Central memory CD4-positive, alpha-beta T cell (primary cell): ENCODE measurements at places on chromosomes 6 and 20.

GRCh38 chr6:136609873-136610706, 59.9 kb upstream of the MAP7 start:
- no peak for DNase-seq

DNA sequence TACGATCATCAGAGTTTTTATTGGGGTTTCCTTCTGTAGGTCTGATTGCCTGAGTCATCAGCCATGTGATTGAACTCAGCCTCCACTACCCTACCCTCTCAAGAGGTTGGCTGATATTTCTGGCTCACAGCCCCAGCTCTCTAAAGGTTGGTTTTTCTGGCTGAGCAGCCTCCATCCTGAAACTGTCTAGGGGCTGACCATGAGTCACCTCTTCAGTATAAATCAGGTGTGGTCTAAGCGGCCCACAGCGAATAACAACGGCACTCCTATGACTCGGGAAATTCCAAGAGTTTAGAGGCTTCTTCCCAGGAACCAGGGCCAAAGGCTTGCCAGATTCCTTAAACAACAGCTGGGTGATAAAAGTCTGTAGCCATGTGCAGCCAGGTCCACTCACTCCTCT, 115.5 kb downstream of the SOD2 start:
- DNase-seq = no peak

DNA sequence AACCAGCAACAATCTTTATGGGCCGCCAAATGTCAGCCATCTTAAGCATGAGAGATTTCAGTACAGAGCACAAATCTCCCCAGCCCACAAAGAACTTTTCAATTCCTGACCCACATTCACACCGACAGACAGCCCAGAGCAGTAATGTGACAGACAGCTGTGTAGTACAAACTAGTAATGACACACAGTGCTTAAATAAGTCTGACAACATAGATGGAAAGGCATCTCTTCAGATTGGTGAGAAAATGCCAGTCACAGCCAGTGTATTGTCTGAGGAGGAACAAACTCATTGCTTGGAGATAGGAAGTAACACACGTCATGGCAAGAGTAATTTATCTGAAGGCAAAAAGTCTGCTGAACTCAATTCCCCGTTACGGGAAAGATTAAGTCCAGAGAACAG, 36.0 kb downstream of the KIZ start:
- DNase-seq = no peak

DNA sequence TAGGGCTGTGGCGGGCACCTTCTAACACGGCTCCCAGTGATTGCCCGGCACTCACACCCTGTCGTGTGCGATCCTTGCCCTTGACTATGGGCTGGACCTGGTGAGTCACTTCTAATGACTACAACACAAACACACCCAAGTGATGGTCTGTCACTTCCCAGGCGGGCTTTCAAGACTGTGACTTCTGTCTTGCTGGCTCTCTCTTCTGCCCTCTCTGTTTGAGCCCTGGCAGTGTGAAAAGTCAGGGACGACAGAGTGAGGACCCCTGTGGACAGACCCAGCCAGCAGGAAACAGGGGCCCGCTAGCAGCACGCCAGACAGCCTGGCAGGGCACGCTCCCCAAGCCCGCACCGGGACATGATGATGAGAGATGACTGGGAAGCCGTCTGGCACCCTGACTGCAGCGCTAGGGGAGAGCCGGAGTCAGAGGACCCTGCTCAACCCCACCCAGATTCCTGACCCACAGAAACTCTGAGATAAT, 43.0 kb downstream of the KIF16B start:
- no peak for DNase-seq

DNA sequence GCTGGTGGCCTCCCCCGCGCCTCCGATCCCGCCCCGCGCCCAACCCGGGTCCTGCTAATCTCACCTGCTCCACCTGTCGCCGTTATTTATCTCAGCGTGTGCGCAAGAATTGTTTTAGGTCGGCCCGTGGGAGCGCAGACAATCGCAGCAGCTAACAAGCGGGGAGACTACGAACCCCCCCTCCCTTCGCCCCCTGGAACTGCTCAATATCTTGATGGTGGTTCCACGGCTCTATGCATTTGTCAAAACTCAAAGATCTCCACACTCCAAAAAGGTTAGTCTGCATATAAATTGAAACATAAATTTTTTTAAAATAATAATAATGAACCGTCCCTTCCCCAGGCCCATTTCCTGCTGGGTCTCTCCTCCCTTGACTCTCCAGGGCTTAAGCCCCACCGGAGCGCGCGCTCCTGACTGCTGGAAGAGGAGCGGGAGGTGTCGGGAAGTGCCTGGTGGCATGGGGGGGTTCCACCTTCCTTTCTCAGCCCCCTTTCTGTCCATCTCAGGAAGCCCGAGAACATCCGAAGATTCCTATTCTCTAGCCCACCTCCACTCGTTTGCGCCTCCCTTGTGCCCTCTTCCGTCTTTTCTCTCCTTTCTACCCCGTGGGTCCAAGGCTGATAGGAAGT, 1.6 kb upstream of the MDGA1 start:
- DNase-seq = peak; percentile 66

GRCh38 chr6:10381830-10382208, 33.1 kb downstream of the TFAP2A start:
- DNase-seq = no peak

GRCh38 chr6:113291751-113292445, 565.2 kb upstream of the MARCKS start:
- no peak for DNase-seq

- no peak for DNase-seq
Measured at GRCh38 chr6:37965964-37966676, 146.6 kb downstream of the ZFAND3 start.

DNA sequence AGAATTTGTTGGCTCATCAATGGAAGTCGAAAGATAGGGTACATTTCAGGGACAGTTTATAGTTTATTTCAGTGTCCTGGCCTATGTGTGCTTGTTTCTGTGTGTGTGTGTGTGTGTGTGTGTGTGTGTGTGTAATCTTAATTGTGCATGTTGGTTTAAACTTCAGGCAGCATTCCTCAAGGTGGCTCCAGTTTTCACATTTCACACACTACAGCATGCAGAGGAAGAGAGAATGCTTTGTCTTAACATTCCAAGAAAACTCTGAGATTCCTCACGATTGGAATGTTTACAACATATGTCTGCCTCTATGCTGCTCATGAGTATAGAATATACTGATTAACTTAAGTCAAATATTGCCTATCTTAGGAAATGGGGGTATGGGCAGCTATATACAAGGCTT, 332.6 kb upstream of the EPHA7 start:
- no peak for DNase-seq

DNA sequence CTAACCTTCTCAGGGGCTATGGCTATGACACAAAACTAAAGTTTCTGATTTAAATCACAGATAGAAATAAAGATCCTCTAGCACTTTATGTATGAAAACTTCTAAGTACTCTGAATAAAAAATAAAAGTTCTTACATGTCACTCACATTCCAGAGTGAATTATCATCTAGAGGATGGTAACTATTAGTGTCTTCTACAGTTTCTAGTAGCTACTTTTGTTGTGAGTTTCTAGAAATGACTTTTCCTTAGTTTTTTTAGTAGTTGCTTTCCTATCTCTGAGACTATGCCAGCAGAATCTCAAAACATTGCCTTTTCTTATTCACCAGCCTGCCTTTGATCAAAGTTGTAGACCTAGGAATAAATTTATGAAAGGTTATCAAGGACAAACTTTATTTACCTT, 10.1 kb downstream of the ZNF318 start:
- DNase-seq = no peak

- no peak for DNase-seq
Measured at GRCh38 chr6:143699430-143699825, 21.7 kb downstream of the PHACTR2 start.

DNA sequence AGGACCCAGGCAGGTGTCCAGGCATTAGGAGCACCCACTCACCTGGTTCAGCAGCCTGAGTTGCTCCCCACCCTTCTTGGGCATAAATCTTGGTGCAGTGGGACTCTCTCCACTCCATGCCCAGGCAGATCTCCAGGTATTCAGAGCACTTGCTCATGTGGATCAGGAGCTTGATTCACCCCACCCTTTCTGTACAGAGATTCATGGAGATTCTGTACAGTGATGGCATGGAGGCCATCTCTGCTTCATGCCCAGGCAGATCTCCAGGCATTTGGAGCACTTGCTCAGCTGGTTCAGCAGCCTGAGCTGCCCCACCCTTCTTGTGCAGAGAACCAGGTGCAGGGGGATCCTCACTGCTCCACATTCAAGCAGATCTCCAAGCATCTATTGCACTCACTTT, 44.1 kb downstream of the BEND6 start:
- DNase-seq = no peak

DNA sequence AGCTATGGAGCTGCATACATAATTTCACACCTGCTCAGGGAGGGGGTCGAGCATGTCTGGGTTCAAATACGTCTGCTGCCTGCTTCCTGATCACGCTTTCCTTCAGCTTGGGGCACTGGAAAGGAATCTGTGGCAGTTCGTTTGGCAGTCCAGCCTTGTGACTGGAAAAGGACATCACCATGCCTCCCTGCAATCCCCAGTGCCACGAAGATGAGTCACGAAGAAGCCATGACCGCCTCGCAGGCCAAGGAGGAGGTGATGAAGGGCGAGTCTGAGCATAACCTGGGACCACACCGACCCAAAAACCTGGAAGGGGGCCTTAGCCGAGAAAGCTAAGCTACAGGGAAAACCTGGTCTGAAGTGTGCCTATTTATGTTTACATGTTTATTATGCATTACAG, 13.1 kb downstream of the JAG1 start:
- DNase-seq = no peak

DNA sequence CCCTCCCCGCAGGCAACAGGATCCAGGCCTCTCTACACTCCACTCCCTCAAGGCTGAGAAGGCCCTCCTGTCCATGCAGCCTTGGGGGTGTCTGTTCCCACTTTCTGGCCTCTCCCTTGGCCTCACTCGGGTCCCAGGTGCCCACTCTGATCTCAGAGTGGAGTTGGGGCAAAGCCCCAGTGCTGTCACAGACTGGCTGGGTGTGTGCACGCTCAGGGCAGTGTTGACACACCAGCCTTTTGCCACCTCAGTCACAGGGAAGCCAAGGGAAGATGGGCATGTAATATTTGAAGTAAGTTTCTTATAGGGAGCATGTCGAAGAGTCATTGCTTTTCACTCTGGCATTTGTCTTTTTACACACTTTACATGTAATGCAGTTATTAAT, 44.9 kb downstream of the HLA-DRA start:
- no peak for DNase-seq

DNA sequence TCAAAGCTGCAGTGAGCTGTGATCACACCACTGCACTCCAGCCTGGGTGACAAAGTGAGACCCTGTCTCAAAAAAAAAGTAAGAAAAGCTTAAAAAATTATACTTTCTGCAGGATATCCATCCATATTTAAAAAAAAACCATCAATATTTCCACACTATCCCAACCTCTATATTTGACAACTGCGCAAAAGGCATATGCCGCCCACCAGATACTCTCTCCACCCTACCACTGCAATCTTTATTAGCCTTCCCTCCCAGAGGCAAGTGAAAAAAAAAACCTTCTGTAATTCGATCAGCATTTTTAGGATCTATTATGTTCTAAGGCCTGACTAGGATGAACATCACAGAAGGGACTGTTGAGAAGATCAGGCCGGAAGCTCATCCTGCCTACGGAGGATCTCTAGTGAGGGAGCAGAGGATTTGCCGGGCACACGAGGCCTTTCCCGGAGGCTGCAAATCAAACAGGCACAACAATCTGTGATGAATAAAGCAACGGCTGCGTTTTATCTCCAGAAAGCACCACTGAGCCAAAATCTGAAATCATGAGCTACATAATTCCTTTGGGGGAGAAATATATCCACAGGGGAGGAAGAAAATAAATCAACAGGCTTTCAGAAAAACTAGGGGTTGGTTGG, 65.9 kb downstream of the GFOD1 start:
- no peak for DNase-seq

DNA sequence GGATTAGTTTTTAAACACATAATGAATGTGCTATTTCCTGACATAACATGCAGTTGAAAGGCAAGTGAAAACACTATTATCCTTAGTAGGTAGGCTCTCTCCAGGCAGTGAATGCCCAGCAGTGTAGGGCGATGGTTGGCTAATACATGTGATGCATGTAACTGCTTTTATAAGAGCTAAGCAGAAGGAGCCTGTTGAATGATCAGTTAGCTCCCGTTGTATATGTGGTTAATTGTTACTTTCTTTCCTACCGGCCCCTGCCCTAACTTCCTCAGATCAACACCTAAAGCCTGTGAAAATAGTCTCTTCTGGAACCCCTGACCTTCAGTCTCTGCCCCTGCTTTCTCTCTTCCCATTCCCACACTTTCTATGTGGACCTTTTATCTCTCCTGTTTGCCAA, 10.5 kb downstream of the SOX4 start:
- no peak for DNase-seq

GRCh38 chr6:3739311-3739897, 12.1 kb downstream of the PXDC1 start:
- no peak for DNase-seq

- no peak for DNase-seq
Measured at GRCh38 chr6:159616456-159616855, 76.6 kb downstream of the SOD2 start.

- no peak for DNase-seq
Measured at GRCh38 chr6:35007016-35007415, 118.0 kb downstream of the ANKS1A start.

- peak; percentile 27 for DNase-seq
Measured at GRCh38 chr6:26420688-26421171, 18.7 kb downstream of the BTN3A1 start.

- no peak for DNase-seq
Measured at GRCh38 chr20:16459019-16459700, 114.1 kb downstream of the KIF16B start.

DNA sequence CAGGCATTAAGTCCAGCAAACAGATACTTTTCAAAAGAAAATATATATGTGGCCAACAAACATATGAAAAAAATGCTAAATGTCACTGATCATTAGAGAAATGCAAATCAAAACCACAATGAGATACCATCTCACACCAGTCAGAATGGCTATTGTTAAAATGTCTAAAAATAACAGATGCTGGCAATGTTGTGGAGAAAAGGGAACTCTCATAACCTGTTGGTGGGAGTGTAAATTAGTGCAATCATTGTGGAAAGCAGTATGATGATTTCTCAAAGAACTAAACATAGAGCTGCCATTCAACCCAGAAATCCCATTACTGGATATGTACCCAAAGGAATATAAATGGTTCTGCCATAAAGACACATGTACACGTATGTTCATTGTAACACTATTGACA, 20.6 kb downstream of the KCNQ5 start:
- DNase-seq = no peak

GRCh38 chr6:98835149-98836024, 1.0 kb downstream of the POU3F2 start:
- no peak for DNase-seq

DNA sequence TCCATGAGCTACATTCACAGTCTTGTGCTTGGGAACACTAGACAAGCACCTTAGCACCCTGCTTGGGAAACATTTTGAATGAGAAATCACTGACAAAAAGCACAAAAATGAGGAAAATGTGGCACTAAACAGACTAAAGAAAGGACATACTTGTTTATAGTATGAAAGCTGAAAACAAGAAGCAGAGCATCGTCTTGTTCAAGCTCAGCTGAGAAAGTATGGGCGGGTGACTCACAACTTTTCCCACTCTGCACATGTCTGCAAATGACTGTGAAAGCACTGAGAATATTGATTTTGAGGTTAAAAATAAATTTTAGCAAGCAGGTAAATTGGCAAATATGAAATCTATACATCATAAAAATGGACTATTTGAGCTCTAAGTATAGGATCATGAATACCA, 725.3 kb downstream of the COL12A1 start:
- DNase-seq = no peak
